Anterior cingulate cortex (tissue), 58 donors: ENCODE measurements at places on chromosomes 2 and 18.

- DNase-seq = no peak
Observed at GRCh38 chr2:45925636-45926366, 274.3 kb downstream of the PRKCE start.

- DNase-seq = no peak
Observed at GRCh38 chr2:129748250-129748649, 231.2 kb upstream of the RAB6C start.

- DNase-seq = no peak
Observed at GRCh38 chr2:160371251-160372009, 122.2 kb downstream of the RBMS1 start.

- no peak for DNase-seq
Observed at GRCh38 chr2:128269063-128269989, 49.3 kb downstream of the HS6ST1 start.

DNA sequence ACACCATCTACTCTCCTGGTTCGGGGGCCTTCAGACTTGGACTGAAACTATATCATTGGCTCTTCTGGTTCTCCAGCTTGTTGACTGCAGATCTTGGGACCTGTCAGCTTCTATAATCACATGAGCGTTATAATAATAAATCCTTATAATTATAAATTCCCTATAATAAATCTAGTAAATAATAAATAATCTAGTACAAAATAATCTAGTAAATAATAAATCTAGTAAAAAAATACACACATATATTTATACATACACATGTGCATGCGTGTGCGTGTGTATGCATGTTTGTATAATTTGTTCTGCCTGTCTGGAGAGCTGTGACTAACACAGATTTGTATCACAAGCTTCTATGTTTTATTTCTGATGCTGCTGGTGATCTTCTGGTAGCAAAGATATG lies 40.8 kb downstream of the KATNAL2 start:
- no peak for DNase-seq

- no peak for DNase-seq
Observed at GRCh38 chr18:74796841-74797576, 199.3 kb downstream of the ZNF407 start.

GRCh38 chr2:152354909-152355308 lies 19.9 kb downstream of the FMNL2 start:
- no peak for DNase-seq

DNA sequence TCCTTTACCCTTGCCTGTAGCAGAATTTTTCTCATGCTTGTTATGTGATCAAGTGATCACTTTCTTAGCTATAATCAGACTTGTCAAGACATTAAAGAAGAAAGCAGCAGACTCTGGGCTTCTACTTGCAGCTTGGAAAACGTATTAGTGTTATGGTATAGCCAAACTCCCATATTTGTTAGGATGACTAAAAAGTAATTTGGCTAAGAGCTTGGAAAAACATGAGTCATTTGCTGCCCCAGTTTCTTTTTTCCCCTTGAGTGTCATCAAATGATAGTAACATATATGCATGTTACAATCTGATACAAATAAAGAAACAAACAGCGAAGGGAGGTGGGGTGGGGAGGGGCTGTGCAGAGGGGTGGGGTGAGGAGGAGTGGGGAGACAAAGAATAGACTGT lies 155.5 kb downstream of the IKZF2 start:
- DNase-seq = no peak

DNA sequence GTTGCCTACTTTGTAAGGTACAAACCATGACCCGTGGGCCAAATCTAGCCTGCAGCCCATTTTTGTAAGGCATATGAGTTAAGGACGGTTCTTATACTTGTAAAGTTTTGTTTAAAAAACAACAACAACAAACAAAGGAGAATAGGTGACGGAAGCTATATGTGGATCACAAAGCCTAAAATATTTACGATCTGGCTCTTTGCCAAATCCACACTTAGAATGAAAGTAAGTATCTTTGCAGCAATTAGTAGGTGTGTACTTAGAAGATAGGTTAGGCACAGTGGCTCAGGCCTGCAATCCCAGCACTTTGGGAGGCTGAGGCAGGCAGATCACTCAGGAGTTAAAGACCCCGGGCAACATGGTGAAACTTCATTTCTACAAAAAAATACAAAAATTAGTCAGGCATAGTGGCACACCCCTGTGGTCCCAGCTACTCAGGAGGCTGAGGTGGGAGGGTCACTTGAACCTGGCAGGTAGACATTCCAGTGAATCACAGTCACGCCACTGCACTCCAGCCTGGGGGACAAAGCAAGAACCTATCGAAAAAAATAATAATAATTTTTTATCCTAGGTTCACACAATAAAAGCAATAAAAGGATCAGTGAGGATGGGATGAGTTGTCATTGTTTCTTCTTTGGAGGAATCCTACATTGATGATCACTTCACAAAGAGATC lies 57.8 kb upstream of the CTAGE1 start:
- no peak for DNase-seq

DNA sequence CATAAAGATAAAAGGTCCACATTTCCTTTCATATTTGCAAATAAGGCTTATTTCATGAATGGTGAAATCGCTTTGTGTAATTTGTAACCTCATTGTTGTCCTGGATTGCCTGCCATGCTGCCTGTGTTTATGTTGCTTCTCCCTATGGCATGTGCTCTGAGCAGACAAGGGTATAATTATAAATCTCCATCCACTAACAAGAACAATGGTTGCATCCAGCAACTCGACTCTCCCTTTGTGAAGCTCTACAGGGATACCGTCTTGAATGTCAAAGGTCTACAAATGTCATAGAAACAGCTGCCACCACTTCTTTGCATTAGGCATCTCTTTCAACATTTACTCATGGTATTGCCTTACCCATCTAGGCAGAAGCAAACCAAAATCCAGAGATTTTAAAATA lies 209.6 kb downstream of the SLC8A1 start:
- DNase-seq = no peak
